OCI-M1 (cell line): ENCODE measurements at places on chromosomes 4 and X.

DNA sequence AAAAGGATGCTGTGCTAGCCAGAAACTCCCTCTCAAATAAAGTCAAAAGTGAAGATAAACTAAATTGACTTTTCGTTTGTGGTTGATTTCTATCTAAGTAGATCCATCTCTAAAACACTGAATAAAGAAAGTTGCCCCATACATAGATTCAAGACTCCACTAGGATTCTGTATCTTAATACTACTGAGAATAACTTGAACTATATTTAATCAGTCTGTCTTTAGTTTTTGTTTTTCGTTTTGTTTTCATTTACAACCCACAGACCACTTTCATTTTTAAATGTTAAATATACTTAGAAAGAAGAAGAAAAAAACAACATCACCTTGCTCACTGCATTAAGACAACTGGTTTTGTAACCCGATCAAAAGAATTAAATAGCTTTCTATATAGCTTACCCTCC is 655.0 kb downstream of the RPA4 start:
- no peak for DNase-seq

GRCh38 chrX:49876750-49877149 is 2.5 kb upstream of the USP27X start:
- peak; percentile 62 for DNase-seq

DNA sequence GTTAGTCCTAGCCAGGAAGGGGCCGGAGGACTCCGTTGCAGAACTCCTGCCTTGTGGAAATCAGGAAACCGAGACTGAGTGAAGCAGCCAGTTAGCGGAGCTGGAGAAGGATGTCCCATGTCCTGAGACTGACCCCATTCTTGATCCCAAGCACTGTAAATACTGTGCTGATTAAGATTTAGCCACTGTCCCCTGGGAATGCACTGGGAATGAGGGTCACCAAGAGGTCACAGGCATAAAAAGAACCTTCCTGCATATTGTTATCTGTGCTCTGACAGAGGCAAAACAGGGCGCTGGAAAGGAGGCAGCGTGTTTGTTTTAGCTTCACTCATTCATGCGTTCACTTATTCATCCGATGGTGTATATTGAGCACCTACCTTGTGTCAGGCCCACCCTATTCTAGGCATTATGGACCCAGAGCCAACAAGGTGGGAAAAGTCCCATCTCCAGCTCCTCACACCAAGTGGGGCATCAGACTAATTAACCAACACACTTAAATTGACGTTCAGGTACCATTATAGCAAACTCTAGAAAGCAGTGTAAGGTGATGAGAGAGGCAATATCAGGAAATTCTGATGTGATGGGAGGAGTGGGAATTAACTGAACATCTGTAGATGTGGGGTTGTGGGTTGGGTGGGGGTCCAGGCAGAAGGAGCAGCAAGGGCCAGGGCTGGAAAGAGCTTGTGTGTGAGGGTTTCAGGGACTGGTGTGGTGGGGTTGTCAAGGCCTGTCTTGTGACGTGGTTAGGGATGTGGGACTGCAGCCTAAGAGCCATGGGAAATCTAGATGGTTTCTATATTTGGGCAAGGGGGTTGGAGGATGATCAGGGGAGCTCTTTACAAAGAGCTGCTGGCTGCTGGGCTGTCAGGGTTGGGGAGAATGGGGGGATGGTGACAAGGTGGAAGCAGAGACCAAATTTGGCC is 10.6 kb upstream of the SLC2A9 start:
- DNase-seq, result no peak

- no peak for DNase-seq
Measured at GRCh38 chr4:40240040-40240653, 43.3 kb downstream of the RHOH start.

- DNase-seq, result no peak
Measured at GRCh38 chr4:60129740-60130139, 1070.4 kb upstream of the ADGRL3 start.

DNA sequence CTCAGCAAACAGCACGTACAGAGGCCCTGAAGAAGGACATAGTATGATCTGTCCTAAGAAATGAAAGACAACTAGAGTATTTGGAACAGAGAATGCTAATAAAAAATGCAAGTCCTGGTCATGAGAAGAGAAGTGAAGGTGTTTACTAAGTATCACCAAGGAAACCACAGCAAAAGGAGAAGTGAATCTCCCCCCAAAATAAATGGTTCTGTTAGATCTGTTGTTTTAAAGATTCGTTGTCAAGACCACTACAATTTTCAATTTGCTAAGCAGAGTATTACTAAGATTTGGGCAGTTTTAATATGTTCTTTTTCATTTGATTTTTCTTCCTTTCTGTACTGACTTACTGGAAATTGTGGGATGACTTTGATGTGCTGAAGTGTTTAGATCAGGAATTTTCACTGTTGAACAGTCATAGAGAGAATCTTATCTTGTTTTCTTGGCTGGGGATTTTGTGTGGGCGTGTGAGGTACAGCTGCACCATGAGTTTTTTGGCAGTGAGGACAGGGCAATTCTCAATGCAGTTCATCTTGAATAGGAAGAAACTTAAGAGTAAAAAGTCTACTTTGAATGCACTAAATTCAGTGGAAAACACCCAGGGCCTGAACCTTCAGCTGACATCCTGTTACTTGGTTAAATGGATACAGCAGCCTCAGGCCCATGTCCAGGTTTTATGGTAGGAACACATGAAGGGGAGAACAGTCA is 132.2 kb downstream of the STIM2 start:
- DNase-seq, result peak; percentile 82

DNA sequence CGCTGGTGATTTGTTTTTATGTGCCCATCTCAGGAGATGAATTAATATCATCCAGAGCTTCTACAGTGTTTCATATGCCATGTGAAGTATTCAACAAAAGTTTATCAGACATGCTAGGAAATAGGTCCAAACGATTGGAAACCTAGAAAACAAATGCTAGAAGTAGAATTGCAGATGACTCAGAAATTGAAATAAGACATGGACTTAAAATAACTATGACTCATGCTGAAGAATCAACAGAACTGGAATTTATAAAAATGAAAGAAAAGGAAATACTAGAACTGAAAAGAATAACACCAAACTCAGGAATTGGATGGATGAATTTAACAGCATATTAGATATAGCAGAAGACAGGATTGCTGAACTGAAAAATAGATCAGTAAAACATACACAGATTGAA is 172.7 kb upstream of the GIMD1 start:
- no peak for DNase-seq

DNA sequence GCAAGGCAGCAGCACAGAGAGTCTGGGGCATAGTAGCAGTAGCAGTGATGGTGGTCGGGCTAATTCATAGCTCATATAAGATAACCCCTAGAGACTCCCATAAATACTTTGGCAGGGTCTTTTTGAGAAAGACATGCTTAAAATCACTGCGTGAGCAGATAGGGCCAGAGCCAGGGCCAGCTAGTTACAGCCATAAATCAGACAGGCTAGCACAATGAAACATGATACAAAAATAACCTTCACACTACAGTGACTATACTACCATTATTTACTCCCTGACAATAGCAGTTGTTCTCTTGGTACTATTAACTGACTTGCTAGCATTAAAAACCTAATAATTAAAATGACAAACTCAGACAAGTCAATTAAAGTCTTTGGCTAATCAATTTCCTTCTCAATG is 295.9 kb downstream of the SMARCA1 start:
- DNase-seq, result no peak

DNA sequence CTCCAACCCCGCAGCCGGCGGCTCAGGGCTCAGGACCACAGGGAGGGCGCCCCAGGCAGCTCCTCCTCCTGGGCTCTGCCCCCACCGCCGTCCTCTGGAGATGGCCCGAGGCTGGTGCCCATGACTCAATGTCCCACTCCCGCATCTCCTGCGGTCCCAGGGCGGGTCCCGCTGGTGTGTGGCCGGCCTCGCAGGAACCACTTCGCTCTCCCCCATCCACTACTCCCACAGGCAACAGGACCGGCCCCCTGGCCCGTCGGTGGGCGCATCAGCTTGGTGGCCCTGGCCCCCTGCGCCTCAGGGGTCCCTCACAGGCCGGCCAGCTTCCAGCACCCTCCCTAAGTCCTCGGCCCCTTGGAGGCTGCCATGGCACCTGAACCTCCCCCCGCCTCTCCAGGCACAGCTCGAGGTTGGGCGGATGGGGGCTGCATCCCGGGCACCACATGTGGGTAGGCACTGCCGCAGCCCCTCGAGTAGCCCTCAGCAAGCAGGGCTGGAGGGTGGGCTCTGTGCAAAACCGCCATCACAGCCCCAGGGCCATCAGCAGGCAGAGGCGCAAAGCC is 22.8 kb upstream of the SPON2 start:
- DNase-seq, result no peak

GRCh38 chr4:169399976-169400767 is 129.4 kb upstream of the SH3RF1 start:
- DNase-seq, result no peak

- DNase-seq, result no peak
Measured at GRCh38 chr4:7759635-7760034, 180.0 kb downstream of the AFAP1 start.

GRCh38 chrX:72644946-72645345 is 69.2 kb downstream of the PHKA1 start:
- peak; percentile 8 for DNase-seq

DNA sequence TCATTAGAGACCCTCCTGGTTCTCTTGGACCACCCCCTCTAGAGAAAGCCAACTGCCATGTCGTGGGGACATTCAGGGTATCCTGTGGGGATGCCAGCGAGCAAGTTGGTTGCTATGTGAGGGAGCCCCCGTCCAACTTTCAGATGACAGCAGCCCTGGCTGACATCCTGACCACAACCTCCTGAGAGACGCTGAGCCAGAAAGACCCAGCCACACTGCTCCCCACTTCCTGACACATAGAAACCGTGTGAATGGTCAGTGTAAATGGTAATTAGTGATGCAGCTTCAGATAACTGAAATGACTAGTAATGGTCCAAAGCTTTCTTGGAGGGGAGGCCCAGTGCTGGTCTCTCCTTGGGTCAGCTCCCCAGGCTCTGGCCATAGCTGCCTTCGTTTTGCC is 10.8 kb downstream of the CLCN4 start:
- DNase-seq, result no peak

DNA sequence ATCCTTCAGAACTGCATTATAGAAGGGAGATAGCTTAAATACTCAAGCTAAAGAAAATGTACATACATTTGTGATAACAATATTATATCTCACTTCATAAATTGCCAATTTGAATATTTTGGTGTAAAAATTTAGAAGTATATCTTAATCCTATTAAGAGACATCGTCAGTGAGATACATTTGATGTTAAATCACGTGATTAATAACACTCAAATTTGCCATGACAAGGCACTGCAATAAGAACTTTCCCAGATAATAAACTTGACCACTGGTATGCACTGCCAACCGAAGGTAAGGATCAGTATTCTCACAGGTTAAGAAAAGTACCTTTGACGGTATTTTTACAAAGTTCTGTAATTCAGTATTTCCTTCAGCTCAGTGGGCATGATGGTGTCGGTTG is 764.7 kb upstream of the FRG1 start:
- no peak for DNase-seq

DNA sequence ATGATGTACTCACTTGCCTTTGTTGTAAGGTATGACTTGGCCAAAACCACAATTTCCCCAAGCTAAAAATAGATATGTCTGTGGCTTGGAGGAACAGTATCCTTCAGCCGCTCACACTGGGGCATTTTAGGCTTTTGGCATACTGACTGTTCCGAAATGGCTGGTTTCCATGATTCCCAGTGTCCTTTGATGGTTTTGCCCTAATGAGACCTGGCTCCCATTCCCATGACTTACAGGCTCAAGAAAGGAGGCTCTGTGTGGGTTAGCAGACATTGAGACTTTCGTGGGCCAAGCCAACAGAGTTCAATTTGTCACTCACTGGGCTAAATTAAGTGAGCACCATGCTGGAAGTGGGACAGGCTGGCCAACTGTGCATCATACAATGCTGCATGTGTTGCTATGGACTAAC is 150.6 kb downstream of the CEP135 start:
- no peak for DNase-seq

GRCh38 chr4:177410566-177410965 is 31.7 kb downstream of the AGA start:
- DNase-seq, result no peak

DNA sequence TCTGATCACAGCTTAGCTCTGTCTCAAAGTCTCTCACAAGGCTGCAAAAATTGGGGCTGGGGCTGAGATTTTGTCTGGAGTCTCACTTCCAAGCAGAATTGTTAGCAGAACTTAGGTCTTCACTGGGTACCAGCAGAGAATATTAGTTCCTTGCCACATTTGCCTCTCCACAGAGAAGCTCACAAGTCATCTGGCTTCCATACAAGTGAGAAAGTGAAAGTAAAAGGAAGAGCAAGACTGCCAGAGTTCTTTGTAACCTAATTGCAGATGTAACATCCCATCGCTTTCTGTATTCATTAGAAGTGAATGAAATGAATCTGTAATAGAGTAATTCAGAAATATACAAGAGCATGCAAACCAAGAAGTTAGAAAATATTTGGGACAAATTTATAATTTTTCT is 624.1 kb upstream of the GNPDA2 start:
- peak; percentile 83 for DNase-seq

DNA sequence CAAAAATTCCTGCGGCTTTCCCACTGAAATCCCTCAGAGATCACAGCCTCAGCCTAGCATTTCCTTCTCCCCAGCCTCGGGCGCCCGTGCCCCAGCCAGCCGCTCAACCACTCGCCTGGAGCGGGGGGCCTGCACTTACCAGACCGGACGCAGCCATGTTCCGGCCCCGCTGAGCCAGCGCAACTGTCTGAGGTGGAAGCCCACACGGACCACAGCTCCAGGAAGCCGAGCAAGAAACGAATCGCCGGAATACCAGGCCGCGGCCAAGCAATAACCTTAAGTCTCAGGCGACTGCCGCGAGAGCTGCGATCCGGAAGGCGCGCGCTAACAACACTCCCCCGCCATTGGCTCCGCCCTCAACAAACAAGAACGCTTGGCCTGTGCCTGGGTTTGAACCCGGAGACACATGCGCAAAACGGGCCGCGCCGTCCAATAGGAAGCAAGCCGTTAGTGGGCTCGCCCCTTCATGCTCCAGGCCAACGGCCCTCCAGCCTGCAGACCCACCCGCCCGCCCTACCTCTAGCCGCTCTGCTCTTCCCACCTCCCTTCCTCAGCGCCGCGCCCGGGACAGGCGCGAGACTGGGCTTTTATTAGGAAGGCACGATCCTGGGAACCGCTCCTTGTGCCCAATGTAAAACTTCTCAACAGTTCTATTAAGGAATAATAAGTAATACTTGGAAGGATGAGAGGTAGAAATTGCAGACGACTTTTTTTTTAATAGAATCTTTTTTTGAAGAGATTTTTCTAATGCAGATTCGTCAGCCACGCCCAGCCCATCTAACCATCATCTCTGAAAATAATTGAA is at the start of gene CENPC:
CENPC (minus strand) TSS at position 305 of the 805 bp plus-strand sequence; CDS start at position 157, 148 bp downstream.
- peak; percentile 98 for DNase-seq

DNA sequence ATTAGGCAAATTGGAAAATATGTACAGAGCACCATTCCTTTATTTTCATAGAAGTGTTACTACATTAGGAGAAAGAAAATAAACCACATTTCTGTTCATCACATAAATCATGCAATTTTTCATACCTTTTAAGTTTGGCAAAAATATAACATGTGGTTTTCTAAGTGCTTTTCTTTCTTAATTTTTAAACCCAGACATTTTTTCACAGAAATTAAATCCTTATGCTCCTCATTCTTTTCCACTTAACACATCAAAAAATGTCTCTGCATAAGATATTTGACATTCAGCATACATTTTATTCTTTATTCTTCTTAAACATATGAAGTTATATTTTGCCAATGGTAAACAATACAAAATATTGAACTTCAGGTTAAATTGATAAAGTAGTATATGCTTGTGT is 826.6 kb upstream of the SLIT2 start:
- no peak for DNase-seq
